ENCODE measurements at places on chromosomes 5 and 9. TPM values are rescaled to one million over a fixed set of nuclear protein-coding genes. Genes with fewer than 3 reads are reported as not detected.
A peak's percentile ranks its signal among the peaks of the same experiment; 100 is the strongest.

The GDA gene
- polyA plus RNA-seq = not detected

The PCDHAC2 gene
- 0.76 TPM for polyA plus RNA-seq

The SPINK14 gene
- not detected for polyA plus RNA-seq

- DNase-seq = no peak
- H3K27ac ChIP-seq = no peak overlapping the region
- no peaks in the 10 kb centered on the region for H3K4me1 ChIP-seq
Measured at GRCh38 chr5:34957321-34957720, 28.0 kb downstream of the DNAJC21 start.

The PCDHA9 gene
- polyA plus RNA-seq = 0.02 TPM

- no peak for DNase-seq
- H3K27me3 ChIP-seq = peaks cover 16% of the 10 kb centered on the region
- H3K4me3 ChIP-seq = no peak overlapping the region
Measured at GRCh38 chr9:34536685-34537084, 13.9 kb upstream of the ENHO start.

DNA sequence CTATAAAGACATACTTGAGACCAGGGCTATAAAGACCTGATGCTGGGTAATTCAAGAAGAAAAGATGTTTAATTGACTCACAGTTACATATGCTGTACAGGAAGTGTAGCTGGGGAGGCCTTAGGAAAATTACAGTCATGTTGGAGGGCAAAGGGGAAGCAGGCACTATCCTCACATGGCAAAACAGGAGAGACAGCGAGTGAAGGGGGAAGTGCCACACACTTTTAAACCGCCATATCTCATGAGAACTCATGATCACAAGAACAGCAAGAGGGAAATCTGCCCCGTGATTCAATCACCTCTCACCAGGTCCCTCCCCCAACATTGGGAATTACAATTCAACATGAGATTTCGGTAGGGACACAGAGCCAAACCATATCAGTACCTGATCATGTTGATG is 89.9 kb upstream of the ADAMTSL1 start:
- 0 out of 2 replicates have a peak, but pooled peaks cover 4% of the 10 kb centered on the region for H3K4me1 ChIP-seq
- H3K4me3 ChIP-seq = no peak overlapping the region
- no peak overlapping the region for H3K27ac ChIP-seq
- no peaks in the 10 kb centered on the region for H3K36me3 ChIP-seq
- DNase-seq = no peak
- no peaks in the 10 kb centered on the region for H3K27me3 ChIP-seq

The ACOT12 gene
- 0.19 TPM for polyA plus RNA-seq

GRCh38 chr5:139688088-139688702 is 40.0 kb downstream of the CXXC5 start:
- no peak overlapping the region for H3K4me3 ChIP-seq
- H3K4me1 ChIP-seq = peaks cover 78% of the 10 kb centered on the region
- peaks cover 11% of the 10 kb centered on the region for H3K36me3 ChIP-seq
- no peak for DNase-seq

DNA sequence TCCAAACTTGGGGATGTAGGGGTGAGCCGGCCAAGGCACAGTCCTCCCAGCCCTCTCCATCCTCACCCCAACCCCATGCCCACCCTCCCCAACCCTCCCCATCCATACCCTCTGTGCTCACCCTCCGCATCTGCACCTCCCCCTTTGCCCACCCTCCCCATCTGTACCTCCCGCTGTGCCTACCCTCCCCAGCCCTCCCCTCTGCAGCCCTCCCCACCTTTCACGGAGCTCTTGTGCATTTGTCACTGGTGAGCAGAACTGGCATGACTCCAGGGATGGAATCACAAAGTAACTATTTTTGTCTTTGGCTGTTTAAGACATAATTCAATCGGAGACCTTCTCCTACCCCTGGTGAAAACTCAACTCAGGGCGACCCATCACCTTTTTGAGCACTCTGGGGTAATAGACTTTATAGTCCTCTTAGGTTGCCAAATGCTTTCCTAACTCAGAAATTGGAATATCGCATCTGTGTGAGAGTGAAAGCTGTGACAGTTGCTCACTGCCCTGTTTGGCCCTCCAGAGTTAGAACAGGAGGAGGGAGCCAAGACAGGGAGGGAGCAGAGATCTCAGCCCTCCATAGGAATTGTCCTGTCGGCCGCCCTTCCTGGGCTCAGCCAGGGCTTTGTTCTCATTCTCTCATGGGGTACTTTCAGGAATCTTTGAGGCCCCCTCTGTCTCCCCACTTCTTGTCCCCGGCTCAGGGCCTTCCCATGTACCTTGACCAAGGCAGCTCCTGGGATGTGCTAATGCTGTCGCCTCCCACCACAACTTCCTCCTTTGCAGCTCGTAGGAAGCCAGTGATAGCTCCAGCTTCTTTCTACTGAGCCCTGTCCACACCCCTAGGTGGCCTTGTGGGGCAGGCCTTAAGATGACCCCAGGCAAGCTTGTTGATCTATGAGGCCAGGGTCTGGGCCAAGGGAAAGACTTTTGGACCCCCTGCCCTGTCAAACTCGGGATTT is 36.2 kb downstream of the OTULIN start:
- DNase-seq = no peak
- peaks cover 28% of the 10 kb centered on the region for H3K36me3 ChIP-seq
- H3K27me3 ChIP-seq = no peaks in the 10 kb centered on the region
- 0 out of 2 replicates have a peak, but pooled peaks cover under 1% of the 10 kb centered on the region for H3K4me1 ChIP-seq
- H3K4me3 ChIP-seq = no peak overlapping the region
- no peak overlapping the region for H3K27ac ChIP-seq

- H3K4me3 ChIP-seq = no peak overlapping the region
- H3K27me3 ChIP-seq = no peaks in the 10 kb centered on the region
- peaks cover 5% of the 10 kb centered on the region for H3K4me1 ChIP-seq
- no peak for DNase-seq
- H3K36me3 ChIP-seq = peaks cover 10% of the 10 kb centered on the region
Measured at GRCh38 chr9:112841261-112841660, 49.4 kb downstream of the SLC46A2 start.

GRCh38 chr9:4106760-4107143 is 193.1 kb downstream of the GLIS3 start:
- H3K36me3 ChIP-seq = peaks cover 4% of the 10 kb centered on the region
- H3K27ac ChIP-seq = no peak overlapping the region
- DNase-seq = no peak

GRCh38 chr5:74833537-74834266 is 32.5 kb downstream of the FAM169A start:
- no peaks in the 10 kb centered on the region for H3K4me1 ChIP-seq
- H3K36me3 ChIP-seq = no peaks in the 10 kb centered on the region
- H3K27me3 ChIP-seq = no peaks in the 10 kb centered on the region
- no peak overlapping the region for H3K4me3 ChIP-seq
- DNase-seq = no peak
- no peak overlapping the region for H3K27ac ChIP-seq

- peaks cover 21% of the 10 kb centered on the region for H3K36me3 ChIP-seq
- H3K27me3 ChIP-seq = no peaks in the 10 kb centered on the region
- no peaks in the 10 kb centered on the region for H3K4me1 ChIP-seq
- H3K4me3 ChIP-seq = no peak overlapping the region
- DNase-seq = no peak
Measured at GRCh38 chr5:108898707-108899106, 151.0 kb downstream of the FER start.

DNA sequence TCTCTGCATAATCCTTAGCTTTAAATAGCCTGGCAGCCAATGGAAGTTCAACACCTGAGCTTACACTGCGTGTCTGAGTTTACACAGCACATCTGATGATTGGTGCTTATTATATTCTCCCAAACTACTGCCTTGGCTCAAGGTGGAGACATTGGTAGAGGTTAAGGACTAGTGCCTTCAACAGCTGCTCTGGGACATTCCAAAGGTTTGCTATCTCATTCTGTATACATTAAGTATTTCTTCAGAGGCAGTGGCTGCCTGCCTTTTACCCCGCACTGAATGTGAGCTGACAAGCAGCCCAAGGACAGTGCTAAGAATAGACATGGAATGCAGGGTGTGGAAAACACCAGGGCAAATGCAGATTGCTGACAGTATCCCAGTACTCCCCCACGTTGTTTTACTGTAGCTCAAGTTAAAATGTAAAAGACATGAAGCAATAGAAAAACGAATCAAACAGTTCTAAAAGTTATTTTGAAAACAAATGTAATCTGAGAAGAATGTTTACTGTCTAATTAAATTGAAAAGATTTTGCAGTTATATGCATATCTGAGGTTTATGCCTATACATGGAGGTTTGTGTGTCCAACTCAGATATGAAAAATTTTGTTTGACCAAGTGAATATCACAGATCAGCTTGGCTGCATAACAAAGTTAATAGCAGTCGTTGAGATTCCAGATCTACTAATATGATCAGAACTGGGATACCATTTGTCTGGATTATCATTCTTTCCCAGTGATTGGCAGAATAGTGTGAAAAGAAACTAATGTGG is 1.8 kb downstream of the HSPB3 start:
- no peaks in the 10 kb centered on the region for H3K27me3 ChIP-seq
- no peak for DNase-seq
- H3K36me3 ChIP-seq = no peaks in the 10 kb centered on the region
- peak overlapping the region; percentile 3 for H3K4me3 ChIP-seq

DNA sequence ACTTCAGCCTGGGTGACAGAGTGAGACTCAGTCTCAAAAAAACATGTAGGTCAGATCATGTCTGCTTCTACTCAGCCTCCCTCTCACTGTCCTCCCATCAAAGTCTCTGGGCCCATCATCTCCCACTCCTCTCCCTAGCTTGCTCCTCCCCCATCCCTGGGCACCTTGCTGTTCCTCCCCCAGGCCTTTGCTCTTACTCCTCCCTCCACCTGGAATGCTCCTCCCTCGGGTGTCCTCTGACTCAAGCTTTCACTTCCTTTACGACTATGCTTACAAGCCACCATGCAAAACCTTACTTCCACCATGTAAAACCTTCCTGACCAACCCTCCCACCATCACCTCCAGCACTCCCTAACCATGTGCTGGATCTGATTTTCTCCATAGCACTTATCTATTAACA is 51.5 kb downstream of the MTMR12 start:
- peaks cover 35% of the 10 kb centered on the region for H3K36me3 ChIP-seq
- H3K27ac ChIP-seq = no peak overlapping the region
- H3K4me3 ChIP-seq = no peak overlapping the region
- DNase-seq = no peak
- no peaks in the 10 kb centered on the region for H3K27me3 ChIP-seq

DNA sequence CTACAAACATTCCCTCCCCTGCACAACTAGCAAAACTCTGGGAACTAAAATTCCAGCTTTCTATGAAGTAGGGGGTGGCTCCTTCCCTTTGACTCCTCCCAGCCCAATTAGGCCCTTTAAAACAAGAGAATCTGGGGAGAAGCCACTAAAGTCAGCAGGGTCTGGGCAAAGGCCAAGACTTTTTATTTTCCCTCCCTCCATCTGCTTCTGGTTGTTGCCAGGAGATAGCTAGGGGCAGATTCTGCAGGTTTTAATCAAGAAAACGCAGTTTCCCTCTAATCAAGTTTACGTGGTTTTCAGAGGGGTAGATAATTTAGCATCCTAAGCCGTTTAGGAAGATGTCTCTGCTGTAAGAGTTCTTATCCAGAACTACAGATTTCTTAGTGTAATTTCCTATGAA is 114.5 kb upstream of the CDH6 start:
- no peak overlapping the region for H3K27ac ChIP-seq
- DNase-seq = no peak
- H3K4me1 ChIP-seq = no peaks in the 10 kb centered on the region
- no peaks in the 10 kb centered on the region for H3K27me3 ChIP-seq
- H3K4me3 ChIP-seq = no peak overlapping the region
- H3K36me3 ChIP-seq = no peaks in the 10 kb centered on the region

DNA sequence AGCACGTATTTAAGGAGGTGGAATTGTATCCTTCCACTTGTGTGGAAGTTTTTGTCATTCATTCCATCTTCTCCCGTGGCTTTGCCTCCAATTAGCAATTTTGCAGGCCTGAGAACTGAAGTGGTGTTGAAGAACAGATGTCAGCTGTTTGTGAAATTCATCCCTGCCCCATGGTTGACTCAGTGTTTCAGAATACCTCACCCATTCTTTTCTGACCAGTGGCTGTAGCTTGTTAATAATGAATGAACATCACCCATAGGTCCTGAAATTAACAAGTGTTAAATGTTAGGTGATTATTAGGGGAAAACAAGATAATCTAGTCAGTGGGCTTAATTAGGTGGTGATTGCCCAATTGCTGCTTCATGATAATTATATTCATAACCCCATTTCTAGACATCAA is 11.7 kb downstream of the ZNF462 start:
- DNase-seq = no peak
- H3K4me3 ChIP-seq = no peak overlapping the region
- no peaks in the 10 kb centered on the region for H3K27me3 ChIP-seq
- no peak overlapping the region for H3K27ac ChIP-seq
- peaks cover 25% of the 10 kb centered on the region for H3K4me1 ChIP-seq

The PDE8B gene
- polyA plus RNA-seq = not detected

DNA sequence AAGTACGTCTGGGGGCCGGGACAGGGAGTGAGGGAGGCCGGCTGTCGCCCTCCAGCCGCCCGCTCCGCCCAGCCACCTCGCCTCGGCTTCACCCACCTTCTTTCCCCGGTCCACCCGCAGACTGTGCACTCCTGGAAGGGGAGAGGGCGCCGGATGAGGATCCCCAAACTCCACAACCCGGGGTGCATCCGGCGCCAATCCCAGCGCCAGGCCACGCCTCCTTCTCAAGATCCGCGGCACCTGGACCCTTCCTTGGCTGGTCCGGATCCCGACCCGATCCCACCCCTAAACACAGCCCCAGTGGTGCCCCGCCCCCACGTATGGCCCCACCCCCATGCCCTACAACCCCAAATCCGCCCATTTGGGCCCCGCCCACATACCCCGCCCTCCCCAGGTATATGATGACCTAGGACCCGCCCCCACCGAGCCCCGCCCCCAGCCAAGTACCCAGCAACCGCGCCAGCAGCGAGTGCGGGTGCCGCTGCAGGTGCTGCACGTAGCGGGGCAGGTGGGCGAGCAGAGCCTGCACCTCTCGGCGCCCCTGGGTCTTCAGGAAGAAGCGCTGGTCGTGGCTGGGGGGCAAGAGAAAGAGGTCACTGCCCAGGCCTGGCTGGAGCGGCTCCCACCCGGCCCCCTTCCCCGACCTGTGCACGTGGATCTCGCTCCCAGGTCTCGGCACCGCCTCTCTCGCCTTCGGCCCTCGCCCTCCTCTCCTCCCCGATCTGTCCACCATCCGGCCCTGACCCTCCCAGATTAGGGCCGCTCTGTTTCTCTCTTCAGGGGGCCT is 3.2 kb downstream of the PIP5KL1 start:
- no peaks in the 10 kb centered on the region for H3K36me3 ChIP-seq
- H3K27me3 ChIP-seq = no peaks in the 10 kb centered on the region
- peaks cover 20% of the 10 kb centered on the region for H3K4me1 ChIP-seq

Measured in SK-N-SH (cell line).